ENCODE measurements at places on chromosomes 1 and 21.

DNA sequence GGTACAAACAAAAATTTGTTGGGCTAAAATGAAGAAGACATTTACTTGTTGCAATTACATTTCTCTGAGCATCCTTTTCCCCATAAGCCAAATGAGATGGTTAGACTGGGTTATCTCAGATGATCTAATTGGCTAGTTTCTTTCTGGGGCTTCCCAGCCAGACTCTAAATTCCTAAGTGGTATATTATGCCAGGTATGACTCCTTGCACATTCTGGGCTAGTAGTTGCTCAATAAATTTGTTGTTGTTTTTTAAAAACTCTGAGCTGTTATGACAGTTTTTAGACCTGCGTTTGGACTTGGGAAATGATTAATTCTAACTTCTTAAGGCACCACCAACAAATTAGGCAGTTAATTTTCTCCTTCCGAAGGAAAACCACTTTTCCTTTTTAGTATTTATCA, 66.1 kb downstream of the UCK2 start:
- no peak for DNase-seq

DNA sequence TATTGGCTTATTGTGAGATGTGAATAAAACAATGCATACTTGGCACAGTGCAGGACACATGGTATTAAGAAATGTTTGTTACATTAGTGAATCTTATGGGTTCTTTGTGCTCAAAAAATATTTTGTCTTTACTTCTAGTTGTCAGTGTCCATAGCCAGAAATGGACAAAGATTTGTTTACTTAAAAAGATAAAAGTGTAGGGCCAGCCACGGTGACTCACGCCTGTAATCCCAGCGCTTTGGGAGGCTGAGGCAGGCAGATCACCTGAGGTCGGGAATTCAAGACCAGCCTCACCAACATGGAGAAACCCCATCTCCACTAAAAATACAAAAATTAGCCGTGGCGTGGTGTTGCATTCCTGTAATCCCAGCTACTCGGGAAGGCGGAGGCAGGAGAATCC, 654.6 kb upstream of the NEGR1 start:
- DNase-seq: no peak

GRCh38 chr1:184747089-184747955, 7.3 kb downstream of the EDEM3 start:
- DNase-seq: no peak

- no peak for DNase-seq
Measured at GRCh38 chr21:27359141-27359540, 392.3 kb upstream of the ADAMTS5 start.

GRCh38 chr21:25735646-25736597, 1.1 kb downstream of the GABPA start:
- no peak for DNase-seq

All from activated T-cell treated with anti-CD3 and anti-CD28 coated beads, Interleukin-2, amount 50 U/mL, for 24 hours (primary cell).